Stimulated activated CD8-positive, alpha-beta memory T cell treated with anti-CD3 and anti-CD28 coated beads, Interleukin-15, amount 100 ng/mL, for 4 hours (primary cell): ENCODE measurements at places on chromosomes 16 and 17.

- no peak for DNase-seq
Measured at GRCh38 chr17:41452281-41452680, 11.5 kb upstream of the KRT38 start.

DNA sequence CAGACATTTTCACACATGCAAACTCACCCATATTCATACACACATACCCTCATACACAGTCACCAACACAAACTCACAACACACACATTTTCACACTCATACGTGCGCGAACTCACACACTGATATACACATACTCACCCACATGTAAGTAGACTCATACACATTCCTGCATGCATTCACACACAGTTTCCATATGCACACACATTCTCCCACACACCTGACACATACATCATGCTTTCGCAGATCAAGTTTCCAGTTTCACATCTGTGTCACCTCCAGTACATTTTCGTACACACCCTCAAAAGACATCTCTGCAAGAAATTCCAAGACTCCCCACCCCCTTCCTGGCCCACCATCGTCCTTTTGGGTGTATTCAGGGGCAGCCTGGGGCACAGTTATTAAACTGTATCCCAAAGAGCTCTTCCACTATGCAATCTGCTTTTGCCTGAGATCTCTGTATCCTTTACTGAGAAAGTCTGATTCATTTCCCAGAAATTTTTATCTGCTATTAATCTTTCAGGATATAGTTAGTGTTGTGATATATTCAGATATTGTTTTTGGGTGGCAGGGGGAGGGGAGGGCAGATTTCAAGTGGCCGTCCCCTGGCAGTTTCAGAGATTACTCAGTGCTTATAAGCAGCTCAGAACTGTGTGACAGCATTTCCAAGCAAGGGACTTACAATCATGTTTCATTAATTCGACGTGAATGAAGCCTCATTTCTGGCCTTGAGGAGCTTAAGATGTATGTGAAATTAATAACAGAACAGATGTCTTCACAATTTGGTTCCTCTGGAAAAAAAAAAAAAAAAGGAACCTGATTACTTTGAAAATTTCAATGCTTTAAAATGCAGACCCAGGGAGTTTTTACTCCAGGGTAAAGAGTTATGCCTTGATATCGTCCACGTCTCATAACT, 35.3 kb upstream of the MMP2 start:
- no peak for DNase-seq

DNA sequence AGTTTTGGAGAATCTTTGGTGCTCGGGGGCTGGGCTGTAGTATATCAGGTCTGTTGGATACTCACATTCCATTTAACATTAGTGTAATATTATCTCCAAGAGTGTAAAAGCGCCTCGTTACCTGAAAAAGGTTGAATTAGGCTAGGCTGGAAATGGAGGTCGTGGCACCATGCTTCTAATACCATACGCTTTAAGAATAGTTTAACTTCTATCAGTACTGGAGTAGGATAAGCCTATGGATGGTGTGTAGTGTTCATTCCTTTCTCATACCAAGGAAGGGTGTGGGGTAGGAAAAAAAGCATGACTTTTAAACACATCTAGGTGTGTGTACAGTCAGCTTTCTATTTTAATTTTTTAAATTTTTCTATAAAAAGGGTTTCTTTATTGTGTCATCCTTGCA, 2.0 kb downstream of the SRCAP start:
- no peak for DNase-seq

- no peak for DNase-seq
Measured at GRCh38 chr16:101586-101985, 23.6 kb downstream of the MPG start.

- DNase-seq, result no peak
Measured at GRCh38 chr17:2081564-2081963, 26.7 kb downstream of the HIC1 start.

DNA sequence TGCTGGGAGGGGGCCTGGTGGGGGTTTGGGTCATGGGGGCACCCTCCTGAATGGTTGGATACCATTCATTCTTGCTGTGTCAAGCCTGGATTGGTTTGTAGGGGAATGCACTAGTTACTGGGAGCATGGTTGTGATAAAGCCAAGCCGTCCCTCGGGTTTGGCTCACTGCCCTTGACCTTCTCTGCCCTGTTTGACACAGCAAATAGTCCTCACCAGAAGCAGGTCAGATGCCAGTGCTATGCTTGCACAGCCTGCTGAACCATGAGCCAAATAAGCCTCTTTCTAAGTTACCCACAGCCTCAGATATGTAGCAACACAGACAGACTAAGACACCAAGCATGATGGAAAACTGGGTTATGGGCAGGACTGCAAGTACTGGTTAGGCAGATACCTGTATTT, 14.6 kb downstream of the ZNF778 start:
- DNase-seq, result no peak

DNA sequence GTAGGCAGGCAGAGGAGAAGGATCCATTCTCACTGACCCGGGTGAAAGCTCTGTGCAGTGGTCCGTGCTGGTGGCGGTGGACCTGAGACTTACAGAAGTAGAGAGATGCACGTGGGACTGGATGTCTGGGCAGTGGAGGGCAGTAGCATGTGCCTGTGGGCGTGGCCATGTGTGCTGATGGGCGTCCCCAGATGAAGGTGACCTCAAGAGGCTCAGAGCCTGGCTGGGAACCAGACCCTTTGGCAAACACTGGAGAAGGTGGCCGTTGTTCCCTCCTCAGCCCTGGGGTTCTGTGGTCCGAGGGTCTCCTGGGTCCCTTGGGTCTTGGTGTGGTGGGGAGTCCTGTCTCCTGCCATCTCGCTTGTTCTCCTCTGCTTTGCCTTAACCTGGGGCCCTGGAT, 15.6 kb downstream of the WSCD1 start:
- DNase-seq, result no peak
